ENCODE measurements at places on chromosomes 7 and 10. TPM values are rescaled to one million over a fixed set of nuclear protein-coding genes. Genes with fewer than 3 reads are reported as not detected.

The ZNF804B gene
- not detected for polyA plus RNA-seq

DNA sequence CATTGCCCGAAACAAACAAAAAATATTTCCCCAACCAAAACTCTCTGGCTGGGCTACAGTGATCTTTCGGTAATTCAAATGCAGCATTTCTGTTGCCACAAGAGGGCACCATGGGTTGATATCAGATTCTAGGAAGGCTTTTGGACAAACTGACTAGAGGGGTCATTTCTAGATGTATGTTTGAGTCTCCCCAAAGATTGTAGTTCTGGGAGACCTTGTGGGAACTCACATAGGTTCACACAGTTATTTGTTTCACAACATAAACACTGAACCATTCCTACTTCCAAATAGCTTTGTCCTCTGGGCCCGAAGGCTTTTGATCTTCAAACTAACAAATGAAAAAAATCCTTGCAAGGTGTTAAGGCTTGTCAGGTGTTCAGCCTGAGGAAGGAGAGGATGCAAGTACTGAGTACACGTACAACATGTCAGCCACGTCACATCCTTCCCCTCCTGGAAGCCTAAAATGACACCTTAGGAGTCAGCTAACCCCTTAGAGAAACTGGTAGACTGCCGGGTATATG lies 37.0 kb upstream of the IL15RA start:
- DNase-seq, result peak; percentile 75
- H3K27me3 ChIP-seq, result no peaks in the 10 kb centered on the region
- H3K36me3 ChIP-seq, result no peaks in the 10 kb centered on the region
- no peak overlapping the region for H3K4me3 ChIP-seq
- peaks cover 18% of the 10 kb centered on the region for H3K4me1 ChIP-seq
- H3K27ac ChIP-seq, result no peak overlapping the region

The LIPK gene
- not detected for polyA plus RNA-seq

GRCh38 chr7:151192002-151192539 lies 5.0 kb upstream of the ASB10 start:
- H3K4me3 ChIP-seq, result no peak overlapping the region
- H3K4me1 ChIP-seq, result peaks cover 15% of the 10 kb centered on the region
- H3K36me3 ChIP-seq, result no peaks in the 10 kb centered on the region
- no peaks in the 10 kb centered on the region for H3K27me3 ChIP-seq
- no peak for DNase-seq

The OLAH gene
- not detected for polyA plus RNA-seq

DNA sequence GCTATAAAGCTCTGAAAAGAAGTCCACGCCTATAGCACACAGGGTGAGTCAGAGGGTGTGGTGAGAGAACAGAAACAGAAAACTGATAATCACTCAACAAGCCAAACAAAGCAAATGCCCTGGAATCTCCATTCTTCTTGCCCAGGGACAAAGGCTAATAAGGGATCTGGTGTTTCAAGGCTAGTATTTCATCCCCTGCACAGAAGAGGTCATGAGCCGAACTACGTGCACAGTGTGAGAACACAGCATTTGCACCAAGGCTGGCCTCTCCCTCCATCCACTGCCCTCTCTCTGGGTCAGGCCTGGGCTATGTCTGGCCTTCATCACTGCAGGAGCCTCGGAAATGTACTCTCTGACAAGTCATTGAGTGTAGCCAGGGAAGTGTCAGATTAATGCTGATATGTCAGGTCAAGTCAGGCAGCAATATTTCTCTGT lies 42.7 kb downstream of the PRR15 start:
- H3K36me3 ChIP-seq, result no peaks in the 10 kb centered on the region
- no peak overlapping the region for H3K27ac ChIP-seq
- DNase-seq, result no peak
- H3K4me1 ChIP-seq, result no peaks in the 10 kb centered on the region

GRCh38 chr10:88472540-88472939 lies 110.6 kb downstream of the RNLS start:
- H3K4me3 ChIP-seq, result no peak overlapping the region
- no peak for DNase-seq
- no peaks in the 10 kb centered on the region for H3K36me3 ChIP-seq
- peaks cover 10% of the 10 kb centered on the region for H3K4me1 ChIP-seq
- no peaks in the 10 kb centered on the region for H3K27me3 ChIP-seq

DNA sequence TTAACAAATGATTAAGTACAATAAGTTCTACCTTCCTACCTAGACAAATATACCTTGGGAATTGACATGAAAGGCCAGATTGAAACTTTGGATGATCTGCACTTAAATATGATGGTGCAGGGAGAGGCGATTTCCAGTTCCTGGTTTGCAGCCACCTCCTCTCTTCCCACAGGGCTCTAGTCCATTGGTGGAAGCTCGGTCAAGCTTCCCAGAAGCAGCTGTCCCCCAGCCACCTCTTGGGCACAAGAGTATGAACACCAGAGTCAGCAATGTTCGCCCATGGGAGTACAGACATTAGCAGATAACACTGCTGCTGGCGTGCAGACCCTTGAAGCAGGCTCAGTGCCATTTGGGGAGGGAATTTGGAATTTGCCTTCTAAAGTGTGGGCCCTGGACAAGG lies 1.5 kb upstream of the CPVL start:
- no peaks in the 10 kb centered on the region for H3K4me1 ChIP-seq
- no peak for DNase-seq
- H3K27ac ChIP-seq, result no peak overlapping the region
- peaks cover 14% of the 10 kb centered on the region for H3K27me3 ChIP-seq

DNA sequence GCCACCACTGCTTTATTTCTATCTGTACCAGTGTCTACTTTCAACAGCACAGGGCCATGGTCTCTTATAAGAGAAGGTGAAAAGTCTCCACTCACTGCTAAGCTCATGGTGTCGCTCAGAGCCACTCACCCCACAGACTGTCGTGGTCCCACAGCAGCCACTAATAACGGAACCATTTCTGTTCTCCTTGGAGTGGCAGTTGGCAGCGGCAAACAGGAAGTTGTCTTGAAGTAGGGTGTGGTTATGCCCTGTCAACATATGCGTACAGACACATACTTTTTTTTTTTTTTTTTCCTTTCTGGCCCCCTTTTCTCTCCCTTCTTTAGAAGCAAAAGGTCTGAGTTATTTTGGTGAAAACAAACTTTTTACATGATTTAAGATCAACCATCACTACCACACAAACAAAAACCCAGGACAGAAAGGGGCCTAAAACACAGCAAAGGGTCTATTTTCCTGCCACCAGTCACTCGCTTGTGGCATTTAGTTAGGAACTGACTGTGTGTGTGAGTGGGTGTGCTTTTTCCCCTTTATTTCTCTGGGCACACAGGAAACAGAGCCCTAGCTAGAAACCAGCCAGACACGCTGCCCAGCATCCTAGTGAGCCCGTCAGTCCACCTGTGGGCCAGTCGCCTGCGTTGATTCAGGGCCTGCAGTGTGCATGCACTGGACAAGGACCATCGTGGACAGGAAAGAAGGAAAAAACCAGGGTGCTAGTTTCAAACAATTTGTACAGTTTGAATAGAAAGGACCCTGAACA lies 96.7 kb upstream of the EFCAB10 start:
- no peaks in the 10 kb centered on the region for H3K36me3 ChIP-seq
- peak overlapping the region; percentile 87 for H3K27ac ChIP-seq
- peaks cover 46% of the 10 kb centered on the region for H3K4me1 ChIP-seq
- H3K27me3 ChIP-seq, result no peaks in the 10 kb centered on the region
- DNase-seq, result no peak

GRCh38 chr10:61812920-61813319 lies 88.6 kb upstream of the ARID5B start:
- no peak overlapping the region for H3K27ac ChIP-seq
- no peak for DNase-seq

DNA sequence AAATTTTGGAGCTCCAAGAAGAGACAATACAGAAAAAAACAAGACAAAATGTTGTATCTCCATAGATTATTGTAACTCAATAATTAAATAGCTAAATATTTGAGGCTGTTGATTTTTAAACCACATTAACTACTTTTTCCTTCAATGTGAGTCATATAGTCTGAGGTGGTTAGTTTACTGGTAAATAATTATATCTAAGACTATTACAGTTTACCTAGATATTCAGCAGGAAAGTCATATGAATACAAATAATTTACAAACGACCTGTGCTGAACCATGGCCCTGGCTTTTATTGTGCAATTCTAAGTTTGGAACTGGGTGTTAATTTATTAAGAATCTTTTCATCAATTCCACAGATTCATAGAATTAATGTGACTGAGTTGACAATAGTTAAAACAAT lies 22.2 kb downstream of the CREB5 start:
- no peak for DNase-seq
- H3K4me3 ChIP-seq, result no peak overlapping the region
- no peak overlapping the region for H3K27ac ChIP-seq
- no peaks in the 10 kb centered on the region for H3K36me3 ChIP-seq

DNA sequence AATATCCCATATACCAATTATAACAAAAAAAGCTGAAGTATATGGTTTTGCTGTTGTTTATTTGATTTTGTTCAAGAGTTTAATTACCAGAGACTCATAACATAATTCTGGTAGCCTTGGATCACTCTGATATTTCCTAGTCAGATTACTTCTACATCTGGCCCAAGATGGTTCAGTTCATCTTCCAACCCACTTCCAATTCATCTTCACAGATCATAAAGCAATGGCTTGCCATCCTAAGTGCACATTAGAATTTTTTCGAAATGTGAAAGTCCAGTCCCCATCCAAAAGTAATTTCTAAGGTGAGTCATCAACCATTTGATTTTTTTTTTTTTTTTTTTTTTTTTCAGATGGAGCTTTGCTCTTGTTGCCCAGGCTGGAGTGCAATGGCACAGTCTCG lies 8.0 kb upstream of the HIBADH start:
- DNase-seq, result no peak
- no peaks in the 10 kb centered on the region for H3K36me3 ChIP-seq
- no peaks in the 10 kb centered on the region for H3K27me3 ChIP-seq
- H3K4me3 ChIP-seq, result no peak overlapping the region
- no peaks in the 10 kb centered on the region for H3K4me1 ChIP-seq

GRCh38 chr7:132312531-132313055 lies 263.7 kb downstream of the PLXNA4 start:
- H3K4me3 ChIP-seq, result no peak overlapping the region
- H3K27me3 ChIP-seq, result no peaks in the 10 kb centered on the region
- no peaks in the 10 kb centered on the region for H3K4me1 ChIP-seq
- no peak overlapping the region for H3K27ac ChIP-seq
- no peaks in the 10 kb centered on the region for H3K36me3 ChIP-seq

The GOT1 gene
- 114 TPM for polyA plus RNA-seq

The VSIR gene
- polyA plus RNA-seq, result 102 TPM

DNA sequence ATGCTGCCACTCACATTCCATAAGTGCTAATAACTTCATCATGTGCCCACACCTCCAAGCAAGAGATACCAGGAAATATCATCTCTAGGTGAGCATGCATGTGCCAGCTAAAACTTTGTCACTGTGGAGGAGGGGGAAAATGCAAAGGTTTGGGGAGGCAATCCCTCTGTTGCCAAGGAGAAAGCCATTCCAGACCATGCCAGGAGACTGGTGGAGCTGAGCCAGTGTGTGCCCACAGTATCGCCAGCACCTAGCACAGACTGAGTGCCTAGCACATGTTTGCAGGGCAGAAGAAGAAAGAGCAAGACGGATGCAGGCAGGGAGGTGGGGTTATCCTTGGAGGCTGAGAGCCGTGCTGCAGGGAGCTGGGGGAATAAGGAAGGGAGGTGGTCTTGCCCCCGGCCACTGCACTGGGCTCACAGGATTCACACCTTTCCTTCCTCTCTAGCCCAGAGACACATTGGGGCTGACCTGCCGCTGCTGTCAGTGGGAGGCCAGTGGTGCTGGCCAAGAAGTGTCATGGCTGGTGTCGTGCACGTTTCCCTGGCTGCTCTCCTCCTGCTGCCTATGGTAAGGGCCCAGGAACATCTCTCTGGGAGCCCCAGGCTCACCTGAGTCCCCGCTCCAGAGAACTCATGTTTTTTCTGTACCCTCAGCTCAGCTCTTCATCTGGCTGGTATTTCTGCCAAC lies 10.8 kb downstream of the ADCYAP1R1 start:
- H3K27ac ChIP-seq, result no peak overlapping the region
- no peak overlapping the region for H3K4me3 ChIP-seq
- peaks cover 7% of the 10 kb centered on the region for H3K27me3 ChIP-seq
- H3K36me3 ChIP-seq, result no peaks in the 10 kb centered on the region

DNA sequence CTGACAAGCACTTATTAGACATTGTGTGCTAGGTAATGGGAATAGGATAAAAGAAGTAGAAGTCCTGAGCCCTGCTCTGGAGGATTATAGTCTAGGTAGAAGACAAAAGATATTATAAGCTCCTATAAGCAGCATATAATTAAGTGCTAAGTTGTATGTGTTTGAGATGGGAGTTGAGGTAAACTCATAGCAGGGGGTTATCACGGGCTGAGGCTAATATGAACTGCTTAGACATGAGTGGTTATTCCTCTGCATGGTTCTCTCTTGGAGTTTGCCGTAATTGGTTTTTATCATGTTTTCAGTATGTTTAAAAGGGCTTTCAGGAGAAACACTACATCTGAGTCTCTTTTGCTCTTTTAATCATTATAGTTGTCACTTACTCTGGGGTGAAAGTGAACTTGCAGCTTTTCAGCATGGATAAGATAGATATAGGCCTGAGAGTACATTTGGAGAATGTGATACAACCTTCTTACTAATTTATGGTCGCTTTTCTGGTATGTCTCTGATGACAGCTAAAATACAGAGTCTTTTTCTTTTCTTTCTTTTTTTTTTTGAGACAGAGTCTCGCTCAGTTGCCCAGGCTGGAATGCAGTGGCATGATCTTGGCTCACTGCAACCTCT lies 39.0 kb downstream of the SMNDC1 start:
- no peak for DNase-seq
- peaks cover 32% of the 10 kb centered on the region for H3K4me1 ChIP-seq
- no peaks in the 10 kb centered on the region for H3K36me3 ChIP-seq
- no peak overlapping the region for H3K4me3 ChIP-seq

- H3K27ac ChIP-seq, result no peak overlapping the region
- no peaks in the 10 kb centered on the region for H3K27me3 ChIP-seq
- no peak for DNase-seq
- H3K4me1 ChIP-seq, result no peaks in the 10 kb centered on the region
- H3K4me3 ChIP-seq, result no peak overlapping the region
Observed at GRCh38 chr7:20079080-20079479, 138.1 kb downstream of the MACC1 start.

DNA sequence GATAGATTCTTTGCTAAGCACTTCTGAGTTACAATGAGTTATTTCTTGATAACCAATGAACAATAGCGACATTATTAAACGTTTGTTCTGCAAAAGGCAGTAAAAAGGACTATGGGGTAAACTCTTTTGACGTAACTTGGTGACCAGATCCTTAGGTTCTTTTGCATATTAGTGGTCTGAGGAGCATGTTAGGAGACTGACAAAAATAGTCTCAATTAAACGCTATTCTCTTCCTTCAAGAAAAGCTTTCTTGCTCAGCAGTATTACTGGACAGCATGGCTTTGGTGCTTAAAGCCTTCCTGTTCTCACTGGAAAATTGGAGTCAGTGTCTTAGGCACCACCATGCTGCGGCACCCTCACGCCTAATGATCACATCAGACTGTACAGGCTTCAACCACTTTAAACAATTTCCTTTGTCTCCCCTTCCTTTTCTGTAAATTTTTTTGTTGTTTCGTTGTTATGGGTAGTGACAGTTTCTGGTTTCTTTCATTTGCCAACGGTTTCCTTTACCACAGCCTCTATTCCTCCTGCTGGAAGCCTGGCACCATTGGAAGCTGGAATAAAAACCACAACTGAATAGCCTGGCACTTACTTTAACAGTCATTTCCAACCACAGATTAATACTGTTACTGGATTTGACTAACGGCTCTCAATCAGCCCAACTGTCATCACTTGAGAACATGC lies 49.2 kb upstream of the FAM133B start:
- H3K36me3 ChIP-seq, result no peaks in the 10 kb centered on the region
